Stimulated activated CD8-positive, alpha-beta memory T cell treated with anti-CD3 and anti-CD28 coated beads, Interleukin-2, amount 100 ng/mL, for 1 hour (primary cell): ENCODE measurements at places on chromosomes 12 and 14.

GRCh38 chr12:77102691-77103090, 37.3 kb upstream of the E2F7 start:
- DNase-seq: no peak

DNA sequence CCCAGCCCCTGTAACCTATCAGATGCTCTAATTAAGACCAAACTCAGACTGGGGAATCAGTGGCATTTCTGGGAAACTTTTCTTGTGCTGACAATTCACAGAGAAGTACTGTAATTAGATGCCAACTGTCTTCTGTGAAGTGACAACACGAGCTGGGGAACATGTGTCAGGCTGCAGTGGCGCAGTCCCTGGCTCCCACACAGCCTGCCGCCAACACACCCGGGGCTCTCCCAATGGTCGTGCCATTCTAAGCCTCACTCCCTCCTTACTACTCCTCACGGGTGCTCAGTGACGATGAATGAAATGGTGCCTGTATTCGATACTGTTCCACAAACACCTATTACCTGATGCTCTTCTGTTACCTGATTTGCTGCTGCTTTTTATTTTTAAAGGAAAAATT, 18.6 kb downstream of the GARIN2 start:
- DNase-seq: no peak

GRCh38 chr14:73233564-73233963, 3.7 kb upstream of the PAPLN start:
- DNase-seq: no peak

GRCh38 chr12:116710370-116711150, 27.3 kb downstream of the SPRING1 start:
- DNase-seq: no peak

- no peak for DNase-seq
Measured at GRCh38 chr12:46124132-46124847, 133.9 kb upstream of the SCAF11 start.
